ENCODE measurements at places on chromosomes 6 and 20.

DNA sequence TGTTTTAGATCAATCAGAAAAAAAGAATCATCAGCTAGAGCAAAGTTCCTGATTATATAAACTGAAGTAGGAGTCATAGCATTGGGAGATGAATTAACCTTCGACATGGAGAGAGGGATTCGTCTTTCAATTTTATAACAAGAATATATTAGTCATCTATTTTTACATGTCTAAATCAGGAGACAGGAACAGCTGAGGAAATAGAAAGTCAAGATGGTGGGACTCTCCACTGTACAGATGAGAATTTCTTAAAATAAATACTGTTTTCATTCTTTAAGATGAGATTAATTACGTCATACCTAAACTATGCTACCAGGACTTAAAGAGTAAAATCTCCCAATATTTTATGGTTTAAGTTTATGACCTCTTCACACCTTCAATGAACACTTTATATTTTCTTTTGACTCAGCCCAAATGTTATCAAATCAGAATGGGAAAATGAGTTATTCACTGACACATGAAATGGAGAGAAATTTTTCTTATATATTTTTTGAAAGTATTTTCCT is 1137.7 kb downstream of the EPHA7 start:
- no peak for DNase-seq

GRCh38 chr6:34580707-34581560 is 24.8 kb upstream of the SPDEF start:
- no peak for DNase-seq

GRCh38 chr20:61424628-61425420 is 172.8 kb downstream of the CDH4 start:
- DNase-seq, result no peak

DNA sequence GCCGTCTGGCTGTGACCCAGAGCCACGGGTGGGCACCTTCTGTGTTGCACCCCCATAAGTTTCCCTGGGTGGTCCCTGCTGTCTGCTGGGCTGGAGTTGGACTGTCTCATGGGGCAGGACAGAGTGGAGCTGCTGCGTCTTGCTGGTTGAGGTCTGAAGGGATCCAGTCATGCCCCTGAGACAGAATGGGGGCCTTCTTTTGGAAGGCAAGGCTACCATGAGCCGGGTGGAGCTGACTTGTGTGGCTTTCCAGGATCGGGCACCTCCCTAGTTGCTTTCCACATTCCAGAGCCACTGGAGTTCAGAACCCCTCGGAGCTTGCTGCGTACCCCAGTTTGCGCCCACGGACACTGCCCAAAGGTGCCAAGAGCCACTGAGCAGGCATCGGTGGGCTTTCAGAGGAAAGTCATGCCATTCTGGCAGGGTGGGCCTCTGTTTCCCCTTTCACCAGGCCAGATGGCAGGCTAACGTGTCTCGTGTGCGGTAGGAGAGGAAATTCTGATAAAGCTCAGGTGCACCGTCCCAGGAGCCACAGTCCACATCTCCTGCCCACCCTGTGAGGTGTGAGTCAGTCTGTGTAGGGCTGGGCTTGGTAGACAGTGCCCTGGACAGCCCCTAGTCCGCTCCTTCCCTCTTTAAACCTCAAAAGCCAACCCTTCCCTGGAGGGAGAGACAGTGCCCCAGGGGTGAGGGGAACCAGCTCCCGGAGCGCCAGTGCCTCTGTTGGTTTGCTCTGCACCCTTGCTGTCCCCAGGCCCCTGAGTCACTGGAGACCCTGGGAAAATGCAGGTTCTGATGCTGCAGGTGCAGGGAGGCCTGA is 125.3 kb downstream of the SYCP2 start:
- no peak for DNase-seq

GRCh38 chr6:29925727-29926412 is 16.5 kb upstream of the HLA-A start:
- no peak for DNase-seq

DNA sequence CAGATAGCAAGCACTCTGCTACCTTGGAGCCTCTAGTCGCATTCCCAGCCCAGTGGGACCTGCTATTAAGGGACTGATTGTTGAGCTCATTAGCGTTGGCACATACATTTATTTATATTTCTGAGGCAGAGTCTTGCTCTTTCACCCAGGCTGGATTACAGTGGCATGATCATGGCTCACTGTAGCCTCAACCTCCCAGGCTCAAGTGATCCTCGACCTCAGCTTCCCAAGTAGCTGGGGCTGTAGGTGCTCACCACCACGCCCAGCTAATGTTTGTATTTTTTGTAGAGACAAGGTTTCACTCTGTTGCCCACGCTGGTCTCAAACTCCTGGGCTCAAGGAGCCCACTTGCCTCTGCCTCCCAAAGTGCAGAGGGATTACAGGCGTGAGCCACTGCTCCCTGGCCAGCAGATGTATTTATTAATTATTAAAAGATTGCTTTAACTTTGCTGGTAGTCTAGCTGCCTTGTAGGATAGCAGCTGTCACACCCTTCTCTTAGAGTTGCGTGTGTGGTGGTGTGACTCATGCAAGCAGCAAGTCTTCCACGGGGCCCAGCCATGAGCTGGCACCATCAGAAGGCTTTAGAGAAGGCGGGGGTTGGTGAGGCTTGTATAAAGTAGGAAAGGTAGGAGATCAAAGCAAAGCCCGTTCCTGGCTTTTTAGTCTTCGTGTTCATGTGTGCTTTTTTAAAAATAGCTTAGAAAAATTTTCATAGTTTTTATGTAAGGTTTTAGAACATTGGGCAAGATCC is 16.5 kb downstream of the ACTR5 start:
- no peak for DNase-seq

- DNase-seq, result no peak
Observed at GRCh38 chr20:25437153-25437581, 29.7 kb downstream of the GINS1 start.

GRCh38 chr6:38957426-38957825 is 91.2 kb upstream of the GLP1R start:
- no peak for DNase-seq

DNA sequence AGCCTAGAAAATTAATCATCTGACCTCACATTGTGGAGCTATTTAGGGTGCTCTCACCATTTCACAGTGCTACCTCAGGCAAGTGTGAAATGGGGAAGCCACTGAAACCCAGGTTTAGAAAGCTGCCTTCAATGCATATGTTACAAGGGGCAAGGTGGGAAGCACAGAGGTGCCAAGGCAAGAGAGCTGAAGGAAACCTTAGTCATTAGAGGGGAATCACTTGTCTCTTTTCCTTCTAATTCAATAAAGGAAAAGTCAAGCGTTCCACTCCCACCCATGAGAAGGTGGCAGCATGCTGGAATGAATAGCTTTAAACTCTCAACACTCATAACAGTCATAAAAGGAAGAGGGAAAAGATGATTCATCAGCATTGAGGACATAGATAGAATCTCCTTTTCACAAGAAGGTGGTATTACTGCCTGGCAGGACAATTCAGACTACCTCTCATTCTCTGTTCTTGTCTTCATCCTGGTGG is 251.9 kb upstream of the IRAK1BP1 start:
- DNase-seq, result no peak

DNA sequence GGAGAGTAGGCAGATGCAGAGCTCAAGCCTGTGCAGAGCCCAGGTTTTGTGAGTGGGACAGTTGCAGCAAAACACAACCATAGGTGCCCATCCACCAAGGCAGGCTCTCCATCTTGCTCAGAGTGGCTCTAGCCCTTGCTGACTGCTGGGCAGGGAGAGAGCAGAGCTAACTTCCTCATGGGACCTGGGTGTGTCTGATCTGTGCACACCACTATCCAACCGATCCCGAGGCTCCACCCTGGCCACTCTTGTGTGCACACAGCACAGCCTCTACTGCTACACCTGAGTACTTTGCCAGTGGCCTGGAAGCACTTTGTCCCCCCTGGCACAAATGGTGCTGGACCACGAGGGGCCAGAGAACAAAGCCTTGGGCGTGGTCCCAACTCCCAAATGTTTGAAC is 7.9 kb upstream of the DEFB125 start:
- DNase-seq, result no peak

DNA sequence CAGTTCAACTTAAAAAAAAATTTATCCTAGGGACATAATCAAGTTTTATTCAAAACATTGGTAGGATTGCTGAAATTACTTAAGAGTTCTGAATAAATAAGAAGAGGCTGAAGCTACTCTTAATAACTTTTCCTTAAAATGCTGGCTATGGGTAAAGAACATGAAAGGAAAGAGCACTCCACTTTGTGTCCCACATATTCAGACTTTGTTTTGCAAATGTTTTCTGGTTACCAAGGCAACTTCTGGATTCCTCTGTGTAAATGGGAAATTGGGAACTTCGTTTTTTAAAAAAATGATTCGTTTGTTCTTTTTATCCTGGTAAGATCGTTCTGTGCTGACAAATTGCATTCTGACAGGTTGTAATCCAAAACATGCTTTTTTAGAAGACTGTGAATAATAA is 115.0 kb downstream of the KIF6 start:
- no peak for DNase-seq

GRCh38 chr20:44410583-44411019 is 55.1 kb downstream of the HNF4A start:
- DNase-seq, result no peak

- no peak for DNase-seq
Observed at GRCh38 chr6:3575166-3575565, 118.3 kb upstream of the SLC22A23 start.

GRCh38 chr6:81682235-81682795 is 70.2 kb downstream of the TENT5A start:
- DNase-seq, result no peak

DNA sequence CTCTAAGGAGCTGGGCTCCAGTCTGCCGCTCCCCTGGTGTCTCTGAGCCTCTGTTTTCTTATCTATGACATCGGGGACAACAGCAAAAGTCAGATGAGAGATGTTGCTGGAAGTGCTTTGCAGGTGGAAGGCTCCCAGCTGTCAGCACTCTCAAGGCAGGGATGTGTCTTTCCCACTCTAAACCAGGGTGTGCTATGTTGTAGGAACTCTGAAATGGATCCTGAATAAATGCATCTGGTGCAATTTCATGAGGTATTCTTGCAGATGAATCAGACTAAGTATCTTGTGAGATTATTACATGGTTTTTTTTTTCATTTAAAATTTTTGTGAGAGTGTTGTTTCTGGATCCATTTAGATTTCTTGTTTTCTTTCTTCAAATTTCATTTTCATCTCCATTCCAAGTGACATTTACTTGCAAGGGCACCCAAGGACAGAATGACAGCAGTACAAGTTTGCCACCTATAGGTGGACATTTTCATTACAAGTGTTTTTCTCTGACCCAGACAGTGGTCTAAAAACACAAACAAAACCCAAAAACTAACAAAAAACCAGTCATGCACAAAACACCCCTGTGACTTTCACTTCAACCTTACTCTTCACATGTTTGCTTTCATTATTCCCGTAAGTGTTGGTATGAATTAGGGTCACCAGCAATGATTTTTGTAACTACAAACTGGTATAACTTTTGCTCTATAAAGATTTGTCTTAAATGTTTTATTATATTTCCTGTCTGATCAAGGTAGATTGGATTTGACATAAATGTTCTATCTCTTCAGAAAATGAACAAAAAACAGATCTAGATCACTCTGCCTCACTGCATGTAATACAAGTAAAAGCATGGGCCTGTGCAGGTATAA is 14.7 kb upstream of the SIM1 start:
- DNase-seq, result no peak

GRCh38 chr20:9332791-9333479 is 181.5 kb upstream of the LAMP5 start:
- no peak for DNase-seq

- no peak for DNase-seq
Observed at GRCh38 chr20:45032781-45033180, 66.5 kb downstream of the STK4 start.

DNA sequence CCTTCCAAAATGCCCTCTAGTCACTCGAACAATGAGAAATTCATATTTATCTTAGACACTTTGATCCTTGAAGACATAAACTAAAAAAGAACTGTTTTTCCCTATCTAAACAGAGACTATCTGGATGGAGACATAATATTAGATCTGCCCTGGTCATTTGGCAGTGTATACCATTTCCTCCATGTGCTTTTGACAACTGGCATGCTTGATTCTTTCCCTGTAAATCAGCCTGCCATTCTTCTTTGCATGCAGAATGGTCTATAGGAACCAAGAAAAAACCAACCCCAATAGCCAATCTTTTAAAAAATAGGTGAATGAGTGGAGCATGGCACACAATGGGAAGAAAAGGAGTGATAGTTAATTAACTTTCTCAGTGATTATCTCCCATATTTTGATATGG is 93.8 kb downstream of the OPN5 start:
- DNase-seq, result no peak

DNA sequence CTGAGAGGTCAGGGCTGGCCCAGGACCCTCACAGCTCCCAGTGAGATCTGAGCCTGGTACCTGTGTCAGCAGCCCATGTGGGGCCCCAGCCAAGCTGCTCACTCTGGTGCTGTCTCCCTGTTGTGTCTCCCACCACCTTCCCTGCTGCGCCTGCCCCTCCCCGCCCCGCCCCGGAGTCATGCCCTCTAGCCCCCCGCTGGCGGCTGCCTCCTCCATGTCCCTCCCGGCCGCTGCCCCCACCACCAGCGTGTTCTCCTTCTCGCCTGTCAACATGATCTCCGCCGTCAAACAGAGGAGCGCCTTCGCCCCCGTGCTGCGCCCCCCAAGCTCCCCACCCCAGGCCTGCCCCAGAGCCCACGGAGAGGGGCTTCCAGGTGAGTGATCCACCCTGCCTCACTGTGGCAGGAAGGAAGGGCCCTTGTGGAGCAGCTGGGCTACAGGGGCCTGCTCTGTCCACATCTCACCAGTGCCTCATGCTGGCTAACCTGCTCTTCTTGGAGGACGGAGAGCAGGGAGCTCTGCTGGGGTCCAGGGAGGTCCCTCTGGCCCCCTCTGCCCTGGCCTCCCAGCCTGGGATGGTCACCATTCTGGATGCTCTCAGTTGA is 44.9 kb downstream of the CPXM1 start:
- no peak for DNase-seq

DNA sequence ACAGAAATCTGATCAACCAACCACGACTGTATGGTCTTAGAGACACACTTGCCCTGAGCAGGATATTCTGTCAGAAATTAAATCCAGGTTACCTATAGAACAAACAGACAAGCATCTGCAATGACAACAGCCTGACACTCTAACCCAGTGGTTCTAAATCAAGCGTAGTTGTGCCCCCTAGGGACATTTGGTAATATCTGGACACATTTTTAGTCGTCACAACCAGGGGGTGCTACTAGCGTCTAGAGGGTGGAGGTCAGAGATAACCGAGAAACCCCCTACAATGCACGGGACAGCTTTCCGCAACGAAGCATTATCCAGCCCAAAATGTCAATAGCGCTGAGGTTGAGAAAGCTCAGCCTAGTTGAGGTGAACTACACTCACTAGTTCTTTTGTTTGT is 32.3 kb downstream of the ID4 start:
- no peak for DNase-seq

DNA sequence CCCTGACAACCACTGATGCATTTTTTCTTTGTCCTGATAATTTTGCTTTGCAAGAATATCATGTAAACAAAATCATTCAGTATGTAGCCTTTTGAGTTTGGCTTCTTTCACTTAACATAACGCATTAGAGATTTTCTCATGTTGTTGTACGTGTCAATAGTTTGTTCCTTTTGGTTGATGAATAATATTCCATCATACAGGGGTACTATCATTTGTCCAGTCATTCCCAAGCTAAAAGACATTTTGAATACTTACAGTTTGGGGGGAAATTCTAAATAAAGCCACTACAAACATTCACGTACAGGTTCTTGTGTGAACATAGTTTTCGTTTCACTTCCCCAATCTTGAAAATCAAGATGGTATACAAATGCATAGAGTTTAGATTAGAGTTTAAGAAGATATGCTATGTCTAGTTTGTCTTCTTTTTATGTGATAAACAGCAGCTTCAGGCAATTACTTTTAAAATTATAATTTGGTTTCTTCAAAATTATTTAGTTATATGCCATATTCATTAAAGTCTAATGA is 5.2 kb downstream of the HAO1 start:
- no peak for DNase-seq

- no peak for DNase-seq
Observed at GRCh38 chr6:99146711-99147110, 199.0 kb upstream of the FBXL4 start.
